ENCODE measurements at places on chromosomes 4 and X.

DNA sequence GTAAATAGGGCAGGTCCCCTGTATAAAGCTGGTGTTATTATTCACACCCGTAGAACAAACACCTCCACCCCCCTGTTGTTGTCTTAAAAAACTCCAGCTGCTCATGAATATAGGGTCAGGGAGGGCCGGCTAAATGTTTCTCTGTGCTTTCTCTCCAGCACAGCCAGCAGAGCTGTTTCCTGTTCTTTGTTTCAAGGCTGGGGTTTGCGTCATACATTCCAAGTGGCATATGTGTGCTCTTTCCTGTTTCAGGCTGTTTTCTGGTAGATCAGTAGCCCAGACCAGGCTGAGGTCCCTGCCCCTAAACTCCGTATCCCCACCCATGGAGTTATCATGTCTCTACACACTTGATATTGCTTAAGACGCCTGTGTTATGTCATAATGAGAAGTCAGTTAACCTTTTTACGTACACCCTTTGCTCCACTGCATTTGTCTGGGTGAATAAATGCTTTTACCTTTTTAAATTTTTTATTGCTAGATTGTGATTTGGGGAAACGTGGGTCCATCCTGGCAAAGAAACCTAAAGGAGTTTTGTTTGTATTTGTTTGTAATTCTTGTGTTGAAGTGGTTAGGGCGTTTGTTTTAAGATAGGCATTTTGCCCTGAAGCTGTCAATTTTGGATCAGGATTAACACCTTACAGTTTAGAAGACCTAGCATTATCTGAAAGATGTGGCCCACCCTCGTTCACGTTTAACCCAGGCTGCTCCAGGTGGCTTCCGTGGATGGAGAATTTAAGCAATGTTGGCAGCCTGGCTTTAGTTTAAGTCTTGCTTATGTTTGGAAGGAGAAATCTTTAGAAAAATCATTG, 3.3 kb downstream of the KLF3 start:
- no peak for DNase-seq

DNA sequence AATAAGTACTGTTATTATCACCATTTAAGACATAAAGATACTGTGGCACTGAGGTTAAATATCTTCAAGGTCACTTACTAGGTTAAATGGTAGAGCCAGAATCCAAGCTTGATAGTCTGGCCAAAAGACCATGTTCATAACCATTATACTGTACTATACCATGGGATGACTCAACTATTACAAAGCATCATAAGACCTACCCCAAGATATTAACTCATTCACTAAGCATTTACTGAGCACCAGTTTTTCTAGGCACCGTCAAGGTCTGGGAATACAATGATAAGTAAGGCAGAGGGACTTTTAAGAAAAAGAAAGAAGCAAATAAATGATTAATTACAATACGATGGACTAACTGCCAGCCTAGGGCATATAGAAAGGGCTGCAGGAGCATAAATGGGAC, 95.5 kb upstream of the KCTD8 start:
- no peak for DNase-seq

GRCh38 chrX:1153940-1154339, 58.5 kb downstream of the CRLF2 start:
- no peak for DNase-seq

- DNase-seq, result no peak
Observed at GRCh38 chr4:108849611-108850168, 86.8 kb upstream of the ETNPPL start.

- DNase-seq, result no peak
Observed at GRCh38 chr4:4407299-4408131, 20.6 kb downstream of the NSG1 start.

DNA sequence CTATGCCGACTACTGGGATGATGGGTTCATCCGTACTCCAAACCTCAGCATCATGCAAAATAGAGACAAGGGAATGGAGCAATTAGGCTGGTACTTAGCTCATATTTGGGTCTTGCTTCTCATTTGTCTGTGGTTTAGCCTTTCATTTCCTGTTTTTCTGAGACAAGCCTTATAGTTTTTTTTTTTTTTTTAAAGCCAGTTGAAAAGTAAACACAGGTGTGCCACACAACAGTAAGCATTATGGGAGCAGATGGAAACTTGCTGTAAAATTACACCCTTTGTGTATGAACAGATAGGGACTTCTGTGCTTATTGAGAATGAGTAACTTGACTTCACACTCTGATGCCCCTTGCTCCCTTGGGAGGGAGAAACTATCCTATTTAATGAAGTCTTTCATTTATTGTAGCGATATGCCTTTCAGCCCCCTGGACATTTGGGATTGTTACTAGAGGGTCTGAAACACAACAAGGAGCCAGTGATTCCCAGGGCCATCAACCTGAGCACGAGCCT, 13.7 kb downstream of the RASSF6 start:
- DNase-seq, result no peak

Measured in breast epithelium (tissue), 4 donors.